ENCODE measurements at places on chromosomes 2 and 18. TPM values are rescaled to one million over a fixed set of nuclear protein-coding genes. Genes with fewer than 3 reads are reported as not detected.

The SATB2 gene
- polyA plus RNA-seq = 0.89 TPM

The TPO gene
- polyA plus RNA-seq = 0.96 TPM

The DNAJC5G gene
- polyA plus RNA-seq = 7.5 TPM

The ACADL gene
- 0.49 TPM for polyA plus RNA-seq

The HOXD8 gene
- polyA plus RNA-seq = not detected

The FBLN7 gene
- polyA plus RNA-seq = 2.8 TPM

The TSPYL6 gene
- polyA plus RNA-seq = not detected

The TUBA4B gene
- not detected for polyA plus RNA-seq

The ICA1L gene
- polyA plus RNA-seq = 8.5 TPM

The TMEM178A gene
- 13.4 TPM for polyA plus RNA-seq

The GAL3ST2 gene
- not detected for polyA plus RNA-seq

The TNS1 gene
- 16.7 TPM for polyA plus RNA-seq

The RMND5A gene
- polyA plus RNA-seq = 30.8 TPM
